ENCODE measurements at places on chromosomes 6 and 20.
A peak's percentile ranks its signal among the peaks of the same experiment; 100 is the strongest.

- DNase-seq = no peak
Observed at GRCh38 chr6:167768471-167769215, 58.1 kb upstream of the AFDN start.

DNA sequence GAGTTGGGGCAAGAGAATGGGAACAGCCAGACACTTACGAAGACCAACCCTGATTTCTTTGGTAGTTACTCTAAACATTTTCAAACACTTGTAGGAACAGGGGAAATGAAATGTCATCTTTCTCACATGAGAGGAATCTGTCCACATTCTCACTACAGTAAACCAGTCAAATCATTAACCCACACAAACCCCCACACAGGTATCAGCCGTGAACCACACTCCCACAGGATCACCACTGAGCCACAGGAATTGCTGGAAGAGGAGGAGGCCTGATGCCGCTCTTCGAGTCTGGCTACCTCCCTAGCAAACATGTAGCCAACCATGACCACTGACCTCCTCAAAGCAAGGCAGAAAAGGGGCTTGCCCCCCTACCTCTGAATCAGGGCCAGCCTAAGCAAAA is 6.9 kb upstream of the RSPO3 start:
- no peak for DNase-seq

DNA sequence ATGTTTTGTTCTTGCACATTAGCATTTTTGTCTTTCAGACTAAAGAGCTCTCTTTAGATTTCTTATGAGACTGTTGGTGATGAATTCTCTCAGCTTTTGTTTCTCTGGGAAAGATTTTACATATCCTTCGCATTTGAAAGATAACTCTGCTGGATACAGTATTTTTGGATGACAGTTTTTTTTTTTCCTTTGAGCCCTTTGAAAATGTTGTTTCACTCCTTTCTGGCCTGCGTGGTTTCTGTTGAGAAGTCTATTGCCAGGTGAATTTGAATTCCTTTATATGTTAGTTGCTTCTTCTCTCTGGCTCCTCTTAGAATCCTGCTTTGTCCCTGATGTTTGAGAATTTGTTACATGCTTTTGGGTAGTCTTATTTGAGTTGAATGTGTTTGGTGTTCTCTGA is 22.2 kb upstream of the KIAA1586 start:
- no peak for DNase-seq

- DNase-seq = no peak
Observed at GRCh38 chr20:1442304-1442703, 24.3 kb downstream of the NSFL1C start.

DNA sequence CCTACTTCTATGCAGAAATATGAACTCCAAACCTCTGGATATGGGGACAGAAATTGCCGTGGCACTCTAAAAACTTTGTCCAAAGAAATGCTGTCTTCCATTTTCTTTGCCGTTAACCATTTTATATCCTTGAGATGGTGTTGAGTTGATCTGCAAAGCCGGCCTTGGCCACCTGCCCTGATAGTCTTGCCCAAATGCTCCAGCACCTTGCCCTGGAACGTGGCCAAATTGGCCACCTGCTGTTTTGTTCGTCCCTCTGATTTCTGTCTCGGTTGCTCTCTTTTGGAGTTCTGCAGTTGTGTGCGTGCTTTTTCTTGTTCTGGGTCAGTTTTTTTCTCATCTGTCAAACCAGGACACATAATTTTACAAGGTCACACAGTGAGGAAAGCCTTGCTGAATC is 239.7 kb upstream of the GMDS start:
- no peak for DNase-seq

- DNase-seq = no peak
Observed at GRCh38 chr20:17502105-17502504, 29.1 kb downstream of the BFSP1 start.

GRCh38 chr6:92231171-92231701 is 1188.1 kb downstream of the EPHA7 start:
- no peak for DNase-seq

GRCh38 chr6:136860043-136860442 is 37.7 kb downstream of the PEX7 start:
- DNase-seq = no peak

- no peak for DNase-seq
Observed at GRCh38 chr20:58649288-58650180, 1.5 kb upstream of the STX16 start.

- no peak for DNase-seq
Observed at GRCh38 chr6:47375426-47375825, 65.7 kb upstream of the TNFRSF21 start.

DNA sequence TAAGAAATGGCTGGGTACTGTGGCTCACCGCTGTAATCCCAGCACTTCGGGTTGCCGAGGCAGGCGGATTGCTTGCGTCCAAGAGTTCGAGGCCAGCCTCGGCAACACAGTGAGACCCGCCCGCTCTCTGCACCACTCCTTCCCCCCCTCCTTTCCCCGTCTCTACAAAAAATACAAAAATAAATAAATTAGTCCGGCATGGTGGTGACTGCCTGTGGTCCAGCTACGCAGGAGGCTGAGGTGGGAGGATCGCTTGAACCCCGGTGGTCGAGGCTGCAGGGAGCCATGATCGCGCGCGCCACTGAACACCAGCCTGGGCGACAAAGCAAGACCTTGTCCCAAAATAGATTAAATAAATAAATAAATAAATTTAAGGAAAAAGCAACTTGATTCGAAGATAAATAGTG is 448 bp upstream of the RNF114 start:
- no peak for DNase-seq

GRCh38 chr6:41724228-41724580 is 11.2 kb downstream of the TFEB start:
- no peak for DNase-seq

GRCh38 chr6:13953061-13953705 is 28.4 kb downstream of the RNF182 start:
- DNase-seq = no peak

- DNase-seq = no peak
Observed at GRCh38 chr20:58876437-58876836, 23.9 kb downstream of the GNAS start.

DNA sequence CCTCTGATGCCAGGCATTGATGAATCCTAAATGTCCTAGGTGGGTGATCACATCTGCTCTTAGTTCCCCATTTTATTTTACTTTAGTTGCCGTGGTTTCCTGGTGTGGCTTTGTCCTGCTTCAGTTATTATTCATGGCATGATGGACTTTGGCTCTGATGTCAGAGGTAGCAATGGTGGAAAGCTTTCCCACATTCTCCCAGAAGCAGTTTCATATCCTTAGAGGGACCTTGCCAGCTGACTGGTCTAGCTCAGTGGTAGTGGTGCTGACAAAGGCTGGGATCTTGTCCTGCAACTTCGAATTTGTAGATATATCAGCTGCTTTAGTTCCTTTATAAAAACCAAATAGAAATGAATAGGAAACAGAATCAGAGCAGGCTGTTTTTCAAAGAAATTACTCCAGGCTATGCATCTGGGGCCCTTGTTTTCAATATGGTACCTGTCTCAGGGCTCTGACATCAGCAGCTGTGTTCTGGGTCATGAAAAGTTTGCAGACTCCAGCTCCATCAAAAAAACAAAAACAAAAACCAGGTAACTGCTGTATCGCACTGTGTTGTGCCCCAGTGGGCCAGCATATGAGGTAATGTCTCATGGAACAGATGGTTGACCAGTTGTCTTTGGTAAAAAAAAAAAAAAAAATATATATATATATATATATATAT is 133.7 kb downstream of the PLCB4 start:
- no peak for DNase-seq

DNA sequence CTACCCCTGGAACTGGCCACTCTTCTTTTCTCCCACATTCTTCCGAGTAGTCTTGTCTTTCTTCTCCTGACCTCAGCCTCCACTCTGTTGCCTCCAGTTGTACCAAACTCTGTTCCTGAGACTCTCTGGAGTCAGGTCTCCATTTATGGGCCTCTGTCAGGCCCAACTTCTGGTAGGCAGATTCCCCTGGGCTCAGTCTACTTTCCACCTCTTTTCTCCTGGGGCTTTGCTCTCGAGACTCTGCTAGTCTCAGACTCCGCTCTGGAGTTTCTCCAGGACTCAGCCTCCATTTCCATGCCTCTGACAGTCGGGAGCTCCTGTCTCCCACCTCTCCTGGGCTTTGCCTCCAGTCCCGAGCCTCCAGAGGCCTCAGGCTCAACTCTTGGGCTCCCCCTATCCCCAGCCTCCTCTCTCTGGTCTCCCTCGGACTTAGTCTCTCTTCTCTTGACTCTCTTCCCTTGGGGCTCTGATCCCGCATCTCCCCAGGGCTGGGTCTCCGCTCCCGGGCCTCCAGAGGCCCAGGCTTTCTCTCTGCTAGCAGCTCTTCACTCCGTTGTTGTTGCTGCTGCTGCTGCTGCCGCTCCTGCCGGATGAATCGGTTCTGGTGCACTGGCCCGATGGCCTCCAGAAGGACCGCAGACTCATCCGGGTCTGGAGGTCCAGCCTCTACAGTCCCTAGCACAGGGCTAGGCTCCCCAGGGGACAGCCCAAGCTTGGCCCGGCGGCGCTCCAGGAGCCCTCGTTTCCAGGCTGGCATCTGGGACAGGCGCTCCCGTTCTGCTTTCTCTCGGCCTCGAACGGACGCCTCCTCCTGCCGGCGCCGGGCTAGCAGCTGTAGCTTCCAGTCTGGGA is 1.1 kb downstream of the PPP1R18 start:
- no peak for DNase-seq

- DNase-seq = no peak
Observed at GRCh38 chr6:143015300-143015706, 45.4 kb upstream of the AIG1 start.

GRCh38 chr6:2030682-2031244 is 214.6 kb downstream of the GMDS start:
- DNase-seq = no peak

DNA sequence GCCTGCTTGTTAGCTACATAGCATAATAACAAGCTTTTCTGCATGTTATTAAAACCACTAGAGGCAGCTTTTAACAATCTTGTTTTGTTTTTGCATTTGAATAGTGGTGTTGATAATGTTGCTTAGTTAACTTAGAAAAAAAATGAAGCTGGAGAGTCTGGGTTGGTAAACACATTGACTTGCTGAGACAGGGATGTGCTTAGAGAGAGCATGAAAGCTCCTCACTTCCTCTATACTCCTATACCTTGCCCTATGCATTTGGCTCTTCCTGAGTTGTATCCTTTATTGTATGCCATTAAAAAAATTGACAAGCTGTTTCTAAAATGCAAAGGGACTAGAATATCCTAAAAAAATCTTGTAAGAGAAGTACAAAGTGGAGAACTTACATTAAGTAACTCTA is 13.6 kb downstream of the FAM83B start:
- DNase-seq = no peak

- no peak for DNase-seq
Observed at GRCh38 chr6:31794866-31795615, 511 bp downstream of the VARS1 start.

GRCh38 chr6:112931832-112932231 is 584.7 kb downstream of the RFPL4B start:
- peak; percentile 46 for DNase-seq

DNA sequence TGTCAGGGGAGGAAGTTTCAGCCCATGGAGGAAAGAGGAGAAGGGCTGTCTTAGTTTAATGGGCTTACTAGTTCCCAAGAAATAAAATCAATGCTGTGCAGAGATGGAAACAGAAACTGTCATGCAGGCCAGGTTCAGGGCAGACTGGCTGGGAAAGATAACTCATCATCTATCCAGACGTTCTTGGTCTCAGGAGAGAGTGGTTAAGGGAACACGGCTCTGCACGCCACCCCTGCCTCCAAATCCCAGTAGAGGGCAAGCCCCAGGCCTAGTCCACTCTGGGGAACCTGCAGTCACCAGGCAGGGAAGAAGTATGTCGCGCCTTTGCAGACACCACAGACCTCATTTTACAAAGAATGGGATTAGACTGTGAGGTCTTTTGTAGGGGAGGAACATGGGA is 12.5 kb downstream of the ALDH8A1 start:
- peak; percentile 4 for DNase-seq

GRCh38 chr6:168195712-168196111 is 116.7 kb upstream of the FRMD1 start:
- no peak for DNase-seq

GRCh38 chr20:1524004-1524403 is 32.8 kb upstream of the SIRPB2 start:
- DNase-seq = no peak

DNA sequence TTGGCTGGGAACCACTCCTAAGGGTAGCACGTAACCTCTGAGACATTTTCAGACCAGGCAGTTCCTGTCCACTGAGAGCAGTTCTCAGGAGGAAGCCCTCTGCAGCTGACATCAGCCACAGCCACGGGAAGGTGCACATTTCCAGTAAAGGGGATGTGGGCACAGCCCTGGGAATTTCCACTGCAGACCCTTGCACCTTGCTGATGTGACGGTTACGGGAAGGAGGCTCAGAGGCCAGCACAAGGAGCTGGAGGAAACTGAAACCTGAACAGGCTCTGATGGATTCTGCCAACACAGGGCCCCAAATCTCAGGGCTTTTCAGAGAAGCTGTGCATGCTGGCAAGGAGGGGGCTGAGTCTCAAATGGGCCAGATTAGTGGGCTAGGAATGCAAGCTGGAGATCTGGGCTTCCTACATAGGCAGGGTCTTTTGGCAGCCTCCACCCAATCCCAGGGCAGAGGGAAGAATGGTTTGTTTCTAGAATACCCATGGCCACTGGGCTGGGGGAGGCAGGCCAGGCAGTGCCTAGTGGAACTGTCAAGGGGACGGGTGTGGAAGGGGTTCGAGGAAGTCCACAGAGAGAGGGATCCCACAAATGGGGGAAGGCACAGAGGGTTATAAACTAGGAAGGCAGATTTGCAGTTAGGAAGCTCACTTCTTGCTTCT is 14.2 kb downstream of the EBF4 start:
- DNase-seq = no peak

DNA sequence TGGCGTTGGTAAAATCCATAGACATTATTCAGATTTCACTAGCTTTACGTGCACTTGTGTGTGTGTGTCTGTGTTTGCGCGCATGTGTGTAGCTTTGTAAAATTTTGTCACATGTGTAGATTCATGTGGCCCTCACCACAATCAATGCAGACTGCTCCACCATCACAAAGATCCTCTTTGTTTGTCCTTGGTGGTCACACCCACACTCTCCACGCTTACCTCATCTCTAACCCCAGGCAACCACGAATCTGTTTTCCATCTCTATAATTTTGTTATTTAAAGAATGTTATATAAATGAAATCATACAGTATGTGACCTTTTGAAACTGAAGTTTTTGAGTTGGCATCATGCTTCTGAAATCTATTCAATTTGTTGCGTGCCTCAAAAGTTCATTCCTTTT is 58.5 kb downstream of the GRM1 start:
- no peak for DNase-seq

GRCh38 chr20:1877609-1878200 is 17.5 kb upstream of the SIRPA start:
- DNase-seq = no peak

DNA sequence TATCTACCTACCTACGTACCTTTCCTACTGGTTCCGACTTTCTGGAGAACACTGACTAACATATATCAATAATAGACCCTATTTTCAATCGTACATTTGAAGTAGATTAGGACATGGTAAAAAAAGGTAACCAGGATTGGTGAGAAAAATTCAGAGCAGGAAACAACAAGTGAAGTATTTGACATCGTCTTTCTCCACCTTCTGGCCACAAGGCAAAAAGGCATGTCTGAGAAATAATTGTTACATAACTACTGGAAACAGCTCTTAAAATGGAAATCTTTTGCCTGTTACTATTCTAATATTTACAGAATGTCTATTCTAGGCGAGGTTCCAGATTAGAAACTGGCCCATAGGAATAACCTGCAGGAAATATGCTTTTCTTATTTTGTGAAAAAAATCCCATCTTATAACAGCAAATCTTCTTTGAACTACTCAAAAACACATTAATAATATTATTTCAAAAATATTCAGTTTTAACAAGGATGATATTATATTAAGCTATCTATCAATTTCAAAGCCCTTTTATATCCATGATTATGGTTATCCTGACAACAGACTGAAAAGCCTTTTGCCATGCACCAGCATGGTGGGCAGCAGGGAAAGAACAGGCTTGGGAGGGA is 80.8 kb downstream of the RCAN2 start:
- DNase-seq = peak; percentile 32

Measured in AG09309 (cell line).